GM12878 (cell line): ENCODE measurements at places on chromosomes 5 and 9. TPM values are rescaled to one million over a fixed set of nuclear protein-coding genes. Genes with fewer than 3 reads are reported as not detected.

- DNase-seq: no peak
These were observed 95.4 kb upstream of the DAB2 start for GRCh38 chr5:39520232-39520572.

- DNase-seq: no peak
These were observed 9.6 kb downstream of the GPX3 start for GRCh38 chr5:151030056-151030336.

CTNNAL1 gene
- total RNA-seq: 41.9 and 43.4 TPM in 2 replicates

PCDHGB2 gene
- total RNA-seq: 0.16 and 0.38 TPM in 2 replicates

- no peak for DNase-seq
These were observed 14.7 kb downstream of the ASTN2 start for GRCh38 chr9:117400171-117400570.
